ENCODE measurements at places on chromosomes 2 and 18.

DNA sequence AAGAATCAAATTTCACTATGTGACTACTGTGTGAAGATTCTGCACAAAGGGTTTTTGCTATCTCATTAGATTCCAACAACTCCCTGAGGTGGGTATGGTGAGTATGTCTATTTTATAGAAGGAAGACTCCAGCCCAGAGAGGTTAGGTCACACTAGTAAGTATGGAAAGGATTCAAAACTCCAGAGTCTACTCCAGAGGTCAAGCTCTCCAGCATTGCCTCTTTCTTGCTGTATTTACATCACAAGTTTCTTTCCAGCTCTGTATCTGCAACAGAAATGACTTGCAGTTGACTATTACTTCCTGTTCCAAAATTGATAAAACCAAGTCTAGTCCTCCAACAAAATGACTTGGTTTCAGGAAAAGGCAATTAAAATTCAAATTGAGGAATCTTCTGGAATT is 2.1 kb downstream of the COL4A4 start:
- DNase-seq, result no peak

DNA sequence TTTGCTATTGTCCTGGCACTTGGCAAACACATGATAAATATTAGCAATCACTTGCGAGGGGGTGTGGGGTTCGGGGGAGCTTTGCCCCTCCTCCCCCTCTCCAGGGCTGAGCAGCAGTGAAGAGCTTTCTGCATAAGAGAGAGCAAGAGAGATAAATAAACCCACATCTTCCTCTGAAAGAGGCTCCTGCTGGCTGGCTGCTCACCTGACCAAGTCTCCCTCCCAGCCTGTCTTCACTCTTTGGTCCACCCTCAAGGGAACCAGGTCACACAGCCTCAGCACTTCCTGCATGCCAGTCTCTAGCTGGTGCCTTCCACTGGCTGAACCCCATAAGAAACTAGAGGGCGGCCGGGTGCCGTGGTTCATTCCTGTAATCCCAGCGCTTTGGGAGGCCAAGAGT is 18.5 kb upstream of the YWHAQ start:
- no peak for DNase-seq

- DNase-seq, result no peak
Measured at GRCh38 chr18:12554796-12555388, 103.0 kb downstream of the SPIRE1 start.

DNA sequence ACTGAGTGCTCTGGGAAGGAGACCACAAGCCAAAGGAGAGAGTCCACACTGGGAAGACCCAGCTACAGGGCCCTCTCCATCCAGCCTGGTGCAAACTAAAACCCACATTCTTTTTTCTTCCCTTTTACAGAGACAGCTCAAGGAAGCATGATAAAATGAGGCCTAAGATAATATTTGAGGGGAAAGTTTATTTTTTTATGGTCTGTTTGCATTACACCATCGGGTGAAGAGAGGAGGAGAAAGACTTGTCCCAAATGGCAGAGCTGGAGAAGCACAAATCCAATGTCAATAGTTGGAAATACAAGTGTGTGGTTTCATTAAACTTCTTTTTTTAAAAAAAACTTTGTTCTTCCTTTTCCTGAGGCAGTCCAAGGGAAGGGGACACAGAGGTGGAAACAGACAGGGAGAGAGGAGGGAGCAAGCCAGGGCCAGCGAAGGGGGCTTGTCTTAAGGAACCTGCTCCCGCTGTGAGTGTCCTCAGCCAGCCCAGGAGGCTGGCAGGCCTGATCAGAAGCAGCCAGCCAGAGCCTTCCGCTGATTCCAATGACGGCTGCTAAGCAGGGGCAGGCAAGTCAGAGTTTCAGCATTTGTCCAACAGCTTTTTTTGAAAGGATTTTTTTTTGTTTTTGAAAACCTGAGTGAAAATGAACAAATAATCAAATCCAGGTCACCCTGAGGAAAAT is 203.8 kb upstream of the SIX2 start:
- no peak for DNase-seq

- no peak for DNase-seq
Measured at GRCh38 chr2:197345846-197346370, 35.3 kb upstream of the ANKRD44 start.

- no peak for DNase-seq
Measured at GRCh38 chr2:170455617-170456426, 259.3 kb upstream of the SP5 start.

- DNase-seq, result no peak
Measured at GRCh38 chr2:30865892-30866681, 58.8 kb upstream of the CAPN13 start.

- DNase-seq, result no peak
Measured at GRCh38 chr2:102238039-102238756, 51.4 kb downstream of the IL1RL2 start.

GRCh38 chr2:24276349-24276899 is 83.9 kb downstream of the ITSN2 start:
- DNase-seq, result no peak

GRCh38 chr2:171798156-171798820 is 95.8 kb downstream of the SLC25A12 start:
- no peak for DNase-seq

GRCh38 chr2:237171396-237171795 is 85.7 kb downstream of the COPS8 start:
- DNase-seq, result no peak

DNA sequence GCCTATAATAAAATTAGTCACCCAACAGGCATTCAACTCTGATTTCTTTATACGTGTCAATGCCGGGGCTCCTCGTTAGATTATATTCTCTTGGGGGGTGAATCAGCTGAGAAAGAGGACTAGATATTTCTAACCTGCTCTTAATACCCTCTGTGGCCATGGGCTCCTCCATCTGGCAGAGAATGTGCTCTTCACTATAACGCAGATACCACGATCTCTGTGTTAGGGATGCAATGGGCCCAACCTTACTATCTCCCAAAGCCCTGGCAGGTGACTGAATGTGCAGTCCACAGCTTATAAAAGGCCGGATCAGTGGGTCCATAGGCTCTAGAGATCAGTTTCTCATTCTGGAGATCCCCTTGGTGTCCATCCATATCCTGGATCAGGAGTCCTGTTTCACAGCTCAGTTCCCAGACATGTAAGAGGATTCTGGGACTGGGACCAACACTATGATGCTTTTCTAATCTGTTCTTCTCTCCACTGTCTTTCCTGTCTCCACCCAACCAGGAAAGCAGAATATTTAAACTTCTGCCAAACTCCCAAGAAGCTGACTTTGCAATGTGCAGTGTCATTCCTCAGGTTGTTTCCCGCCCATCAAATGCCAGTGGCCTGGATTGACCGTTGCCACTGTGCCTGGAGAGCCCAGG is 71.4 kb upstream of the CELF4 start:
- no peak for DNase-seq

DNA sequence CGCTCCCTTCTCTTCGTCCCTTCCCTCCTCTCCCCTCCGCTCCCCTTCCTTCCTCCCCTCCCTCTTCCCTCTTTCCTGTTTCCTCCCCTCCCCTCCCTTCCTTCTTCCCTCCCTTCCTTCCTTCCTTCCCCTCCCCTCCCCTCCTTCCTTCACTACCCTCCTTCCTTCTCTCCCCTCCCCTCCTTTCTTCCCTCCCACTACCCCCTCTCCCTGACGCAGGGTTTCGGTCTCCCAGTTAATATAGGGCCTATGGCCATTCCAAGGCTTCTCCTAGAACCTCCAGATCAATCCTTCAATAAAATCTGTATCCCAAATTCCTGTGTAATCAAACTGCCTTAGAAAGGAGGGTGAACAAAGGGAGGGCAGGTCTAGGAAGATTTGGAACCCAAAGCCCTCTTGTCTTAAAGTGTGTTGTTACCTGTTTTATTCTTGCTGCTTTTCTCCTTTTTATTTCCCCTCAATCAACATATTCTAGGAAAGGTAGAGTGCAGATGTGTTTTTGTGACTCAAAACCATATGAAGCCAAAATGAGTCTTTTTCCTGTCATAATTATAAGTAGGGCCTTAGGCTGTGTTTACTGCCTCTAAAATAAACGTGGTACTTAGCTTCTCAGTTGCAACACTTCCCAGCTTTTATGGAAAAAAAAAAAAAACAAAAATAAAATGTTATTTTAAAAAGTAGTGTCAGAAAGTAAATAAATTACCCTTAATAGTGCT is 53.7 kb downstream of the GPD2 start:
- no peak for DNase-seq

- DNase-seq, result no peak
Measured at GRCh38 chr2:234556848-234557573, 60.1 kb upstream of the ARL4C start.

- DNase-seq, result no peak
Measured at GRCh38 chr2:138699421-138699820, 80.8 kb downstream of the NXPH2 start.

DNA sequence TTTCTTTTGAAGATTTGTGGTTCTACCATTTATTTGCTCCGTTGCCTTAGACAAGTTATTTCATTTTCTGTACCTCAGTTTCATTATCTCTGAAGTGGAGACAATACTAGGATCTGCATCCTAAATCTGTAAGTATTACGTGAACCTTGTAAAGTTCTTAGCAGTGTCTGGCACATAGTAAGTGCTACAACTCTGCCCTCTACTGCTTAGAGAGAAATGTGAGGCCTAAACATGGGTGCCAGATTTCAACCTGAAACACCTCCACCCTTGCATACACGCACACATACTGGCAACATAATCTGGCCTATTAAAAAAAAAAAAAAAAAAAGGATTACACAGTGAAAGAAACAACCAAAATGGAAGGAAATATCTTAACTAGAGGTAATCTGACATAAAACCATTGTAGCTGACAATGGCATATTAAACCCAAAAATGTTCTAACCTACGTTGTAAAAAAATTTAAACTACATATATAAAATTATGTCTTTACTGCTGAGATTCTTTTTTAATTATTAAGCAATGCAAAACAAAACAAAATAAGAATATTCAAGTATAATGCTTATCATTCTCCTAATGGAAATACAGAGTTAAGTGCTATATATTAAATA is 132.6 kb downstream of the MAP2 start:
- DNase-seq, result no peak

- no peak for DNase-seq
Measured at GRCh38 chr2:232878855-232879617, 9.0 kb downstream of the SNORC start.

- no peak for DNase-seq
Measured at GRCh38 chr2:54720563-54720962, 2.9 kb upstream of the EML6 start.

DNA sequence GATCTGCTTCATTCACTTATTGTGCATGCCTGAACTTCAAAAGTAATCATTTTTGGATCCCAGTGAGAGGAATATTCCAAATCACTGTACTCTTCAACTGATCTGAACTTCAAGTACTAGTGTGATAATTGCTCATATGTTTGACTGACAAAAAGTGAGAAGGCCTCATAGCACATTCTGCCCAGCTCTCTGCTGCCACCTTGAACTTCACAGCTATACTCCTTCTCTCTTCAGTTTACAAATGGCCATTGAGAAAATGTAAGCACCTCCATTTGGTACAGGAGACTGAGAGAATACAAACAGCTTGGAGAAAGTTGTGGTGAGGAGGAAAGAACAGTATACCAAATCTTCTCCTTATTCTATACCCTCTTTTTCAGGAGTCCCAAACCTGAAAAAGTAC is 946.0 kb upstream of the CHAC2 start:
- no peak for DNase-seq

DNA sequence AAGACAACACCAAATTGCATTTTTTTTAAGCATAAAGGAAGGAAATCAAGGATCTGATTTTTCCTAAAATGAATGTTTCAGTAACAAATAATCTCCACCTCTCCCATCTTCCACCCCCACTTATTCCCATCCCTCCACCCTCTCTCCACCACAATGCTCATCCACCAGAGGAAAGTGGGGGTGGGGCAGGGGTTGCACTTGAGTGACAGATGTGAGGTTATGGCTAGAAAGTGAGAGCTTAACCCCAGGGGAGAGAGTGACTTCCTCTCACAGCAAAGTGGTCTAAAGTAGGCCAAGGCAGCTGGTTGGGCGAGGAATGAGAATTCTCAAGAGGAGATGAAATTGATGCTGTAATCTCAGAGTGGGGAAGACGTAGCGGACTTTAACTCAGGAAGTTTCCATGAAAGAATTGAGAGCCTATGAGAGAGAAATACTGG is 104.7 kb downstream of the HNRNPLL start:
- no peak for DNase-seq

DNA sequence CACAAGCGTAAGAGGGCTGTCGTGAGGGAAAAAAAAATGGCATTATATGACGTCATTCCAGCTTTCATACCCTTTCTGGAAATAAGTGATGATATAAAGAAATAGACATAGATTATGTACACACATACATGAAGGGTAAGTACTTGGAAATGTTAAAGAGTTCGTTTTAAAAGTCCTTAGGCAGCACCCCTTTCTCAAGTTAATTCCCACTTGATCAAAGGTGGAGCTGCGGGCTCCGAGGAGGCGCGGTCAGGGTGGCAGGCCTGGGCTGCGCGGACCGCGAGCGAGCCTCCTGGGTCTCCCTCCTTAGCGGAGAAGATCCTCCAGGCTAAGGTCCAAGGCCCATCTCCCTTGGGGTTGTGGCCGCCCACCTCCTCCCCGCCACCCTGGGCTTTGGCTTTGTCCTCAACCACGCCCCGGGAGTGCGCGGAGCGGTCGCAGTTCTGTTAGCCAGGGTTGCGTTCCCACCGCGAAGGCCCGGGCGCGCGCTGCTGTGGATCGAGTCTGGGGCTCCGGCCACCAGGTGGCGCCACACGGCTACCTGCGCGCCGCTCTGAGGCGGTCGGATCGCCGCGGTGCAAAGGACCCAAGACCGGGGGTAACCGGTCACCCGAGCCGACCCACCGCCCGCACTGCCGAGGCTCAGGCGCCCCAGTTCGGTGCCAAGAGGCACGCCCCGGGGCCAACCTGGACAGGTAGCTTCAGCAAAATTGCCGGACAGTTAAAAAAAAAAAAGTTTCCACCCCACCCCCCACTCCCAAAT is 66.8 kb downstream of the HNRNPLL start:
- peak; percentile 47 for DNase-seq

GRCh38 chr2:174667250-174667860 is 69.8 kb upstream of the WIPF1 start:
- no peak for DNase-seq

GRCh38 chr2:154589514-154589913 is 109.0 kb upstream of the KCNJ3 start:
- no peak for DNase-seq

DNA sequence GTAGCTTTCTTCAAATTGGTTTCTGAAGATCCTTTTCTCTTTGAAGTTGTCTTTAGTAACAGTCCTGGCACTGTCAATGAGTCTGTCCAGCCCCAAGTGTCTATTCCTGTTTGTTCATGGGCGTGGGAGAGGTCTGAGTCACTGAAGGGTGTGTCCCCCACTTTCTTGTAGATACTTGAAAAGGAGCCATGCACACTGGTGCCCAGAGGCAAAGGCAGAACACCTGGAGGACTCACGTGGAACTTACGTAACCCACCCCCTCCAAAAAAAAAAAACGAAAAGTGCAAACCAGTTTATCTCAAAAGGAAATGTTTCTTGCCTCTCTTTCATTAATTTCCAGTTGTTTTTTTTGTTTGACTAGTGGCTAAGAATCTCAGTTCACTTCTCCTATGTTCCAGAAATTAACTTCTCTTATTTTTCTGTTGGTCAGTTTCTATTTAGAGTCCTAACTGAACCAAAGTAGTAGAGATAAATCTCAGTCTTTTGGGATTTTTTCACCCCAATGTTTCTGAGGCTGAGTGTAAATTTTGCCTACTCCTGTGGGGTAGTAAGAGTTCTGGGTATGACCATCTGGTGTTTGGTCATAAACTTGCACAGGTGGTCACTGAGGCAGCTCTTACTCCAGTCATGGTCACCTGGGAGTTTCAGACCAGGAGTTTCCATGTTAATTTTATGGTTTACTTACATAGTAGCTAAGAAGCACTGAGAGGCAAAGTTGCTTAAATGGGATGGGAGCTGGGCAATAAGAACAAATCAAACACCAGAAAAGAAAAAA is 54.9 kb downstream of the DSC3 start:
- DNase-seq, result no peak

Data from NCI-H1930 (cell line).